ENCODE measurements at places on chromosomes 12 and 14.

DNA sequence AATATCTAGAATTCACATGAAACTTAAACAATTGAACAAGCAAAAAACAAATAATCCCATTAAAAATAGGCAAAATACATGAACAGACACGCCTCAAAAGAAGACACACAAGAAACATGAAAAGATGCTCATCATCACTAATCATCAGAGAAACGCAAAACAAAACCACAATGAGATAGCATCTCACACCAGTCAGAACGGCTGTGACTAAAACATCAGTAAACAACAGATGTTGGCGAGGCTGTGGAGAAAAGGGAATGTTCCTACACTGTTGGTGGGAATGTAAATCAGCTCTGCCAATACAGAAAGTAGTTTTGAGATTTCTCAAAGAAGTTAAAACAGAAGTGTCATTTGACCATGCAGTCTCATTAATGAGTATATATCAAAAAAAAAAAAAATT is 121.3 kb downstream of the PTPRO start:
- DNase-seq, result no peak

DNA sequence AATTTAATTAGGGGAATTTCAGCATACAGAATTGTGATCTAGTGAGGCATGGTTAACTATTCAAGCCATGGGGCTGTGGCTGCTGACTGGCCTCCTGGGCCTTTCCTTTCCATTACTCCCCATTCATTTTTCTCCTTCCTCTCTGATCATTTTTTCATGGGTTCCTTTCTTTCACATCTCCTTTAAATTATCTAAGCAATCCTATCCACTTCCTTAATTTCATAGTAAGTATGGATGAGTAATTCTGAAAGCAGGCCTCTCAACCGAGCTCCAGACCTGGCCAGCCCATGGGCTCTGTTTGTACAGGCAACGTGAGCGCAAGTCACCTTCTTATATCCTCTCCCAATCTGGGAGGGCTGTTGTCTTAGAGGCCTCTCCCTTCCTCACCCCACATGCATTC is 13.4 kb downstream of the CKAP4 start:
- DNase-seq, result peak; percentile 74

DNA sequence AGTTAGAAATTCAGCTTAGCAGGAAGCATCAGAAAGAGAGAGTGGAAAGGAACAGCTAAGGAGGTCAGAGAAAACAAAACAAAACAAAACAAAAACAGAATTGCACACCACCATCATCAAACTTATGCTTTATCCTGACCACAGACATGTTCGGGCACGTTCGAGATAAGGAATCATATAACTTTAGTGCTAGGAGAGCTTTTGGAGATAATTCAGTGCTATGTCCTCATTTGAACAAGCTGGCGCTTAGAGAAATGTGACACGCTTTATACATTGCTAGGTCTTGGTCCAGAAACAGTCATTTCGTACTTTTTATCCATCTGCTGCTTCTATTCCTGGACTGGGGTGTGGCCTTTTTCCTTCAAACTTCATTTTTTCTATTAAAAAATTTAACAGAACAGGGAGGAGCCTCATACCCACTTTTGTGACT is 213.1 kb downstream of the PTPRO start:
- DNase-seq, result no peak

DNA sequence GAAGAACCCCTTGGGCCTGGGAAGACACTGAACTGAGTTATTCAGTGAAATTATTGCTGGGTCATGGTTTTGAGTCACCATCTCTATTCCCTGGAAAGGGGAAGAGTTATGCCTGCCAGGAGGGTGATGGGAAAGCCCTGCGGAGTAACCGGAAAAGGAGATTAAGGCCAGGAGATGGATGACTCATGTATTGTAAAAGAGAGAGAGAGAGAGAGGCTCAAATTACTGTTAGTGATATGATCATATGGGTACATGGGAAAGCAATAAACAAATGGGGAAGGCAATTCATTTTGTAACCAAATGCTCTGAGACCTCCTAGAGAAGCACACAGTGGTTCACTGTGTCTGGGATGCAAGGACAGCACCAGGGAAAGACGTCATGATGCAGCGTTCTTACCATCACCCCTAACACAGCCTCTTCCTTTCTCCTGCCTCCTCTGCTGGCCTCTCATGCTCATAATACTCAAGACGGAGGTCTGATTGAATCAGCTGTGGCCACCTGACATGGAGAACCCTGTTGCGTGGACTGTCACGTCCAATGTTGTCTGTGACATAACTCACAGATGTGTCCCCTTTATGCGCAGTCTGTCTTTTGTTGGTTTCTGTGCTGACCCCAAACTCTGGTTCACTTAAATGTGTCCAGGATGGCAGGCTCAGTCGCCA is 243.7 kb downstream of the TMEM132D start:
- peak; percentile 73 for DNase-seq

DNA sequence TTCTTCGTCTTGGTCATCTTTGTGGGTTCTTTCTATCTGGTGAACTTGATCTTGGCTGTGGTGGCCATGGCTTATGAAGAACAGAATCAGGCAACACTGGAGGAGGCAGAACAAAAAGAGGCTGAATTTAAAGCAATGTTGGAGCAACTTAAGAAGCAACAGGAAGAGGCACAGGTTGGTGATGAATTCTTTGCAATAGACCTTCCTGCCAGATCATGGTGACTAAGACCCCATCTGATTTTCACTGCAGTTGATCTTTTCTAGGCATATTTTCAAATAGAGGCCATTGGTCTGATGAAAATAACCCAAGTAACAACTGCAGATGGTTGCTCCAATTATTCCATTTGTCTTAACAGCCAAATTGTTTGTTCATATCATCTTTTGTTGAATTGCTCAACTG is 114.4 kb downstream of the SCN8A start:
- DNase-seq, result no peak

GRCh38 chr12:58918469-58918844 is 1.8 kb downstream of the LRIG3 start:
- DNase-seq, result peak; percentile 30

DNA sequence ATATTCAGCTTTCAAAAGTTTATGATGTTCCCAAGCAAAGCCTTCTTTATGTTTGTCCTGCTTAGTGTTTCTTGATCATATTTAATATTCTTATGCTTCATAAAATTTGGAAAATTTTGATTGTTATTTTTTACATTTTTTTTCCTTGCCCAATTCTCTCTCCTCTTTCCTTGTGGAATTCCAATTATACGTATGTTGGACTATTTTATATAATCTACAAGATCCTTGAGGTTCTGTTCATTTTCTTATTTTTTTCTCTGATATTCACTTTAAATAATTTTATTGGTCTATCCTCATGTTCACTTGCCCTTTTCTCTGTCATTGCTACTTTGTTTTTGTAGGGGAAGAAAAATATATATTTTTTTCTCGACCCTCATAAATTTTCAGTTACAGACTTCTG is 167.7 kb downstream of the DYRK2 start:
- no peak for DNase-seq

DNA sequence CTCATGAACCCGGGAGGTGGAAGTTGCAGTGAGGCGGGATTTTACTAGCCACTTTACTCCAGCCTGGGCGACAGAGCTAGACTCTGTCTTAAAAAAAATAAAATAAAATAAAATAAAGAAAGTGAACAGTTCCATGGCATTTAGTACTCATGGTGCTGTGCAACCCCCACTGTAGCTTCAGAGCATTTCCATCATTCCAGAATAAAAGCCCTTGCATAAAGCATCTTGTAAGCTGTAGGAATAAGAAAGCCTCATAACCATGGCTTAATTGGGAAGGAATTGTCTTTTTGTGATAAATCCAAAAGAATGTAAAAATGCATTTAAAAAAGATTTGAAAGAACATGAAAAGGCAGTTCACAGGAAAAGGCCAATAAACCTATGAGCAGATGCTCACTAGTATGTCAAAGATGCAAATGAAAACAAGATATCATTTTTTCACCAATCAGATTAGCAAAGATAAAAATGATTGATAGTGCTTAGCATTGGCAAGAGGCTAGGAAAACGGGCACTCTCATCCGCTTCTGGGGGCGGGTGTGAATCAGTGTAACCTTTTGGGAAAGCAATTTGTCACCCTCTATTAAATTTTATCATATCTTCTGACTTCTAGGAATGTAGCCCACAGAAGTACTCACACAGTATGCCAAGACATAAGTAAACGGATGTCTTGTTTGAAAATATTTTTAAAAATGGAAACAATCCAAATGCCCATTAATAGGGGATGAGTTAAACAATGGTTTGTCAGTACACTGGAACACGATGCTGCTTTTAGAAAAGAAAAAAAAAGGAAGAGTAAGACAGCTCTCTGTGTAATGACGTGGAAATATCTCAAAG is 46.6 kb downstream of the CFAP251 start:
- DNase-seq, result peak; percentile 84

Measured in fibroblast of upper back skin (primary cell).